ENCODE measurements at places on chromosomes 13 and 19. TPM values are rescaled to one million over a fixed set of nuclear protein-coding genes. Genes with fewer than 3 reads are reported as not detected.

Gene TECR
- 111 TPM for total RNA-seq

Gene B3GNT3
- total RNA-seq, result 0.94 TPM

Gene ZNF229
- 0.25 TPM for total RNA-seq

Gene ATXN8OS
- not detected for total RNA-seq

DNA sequence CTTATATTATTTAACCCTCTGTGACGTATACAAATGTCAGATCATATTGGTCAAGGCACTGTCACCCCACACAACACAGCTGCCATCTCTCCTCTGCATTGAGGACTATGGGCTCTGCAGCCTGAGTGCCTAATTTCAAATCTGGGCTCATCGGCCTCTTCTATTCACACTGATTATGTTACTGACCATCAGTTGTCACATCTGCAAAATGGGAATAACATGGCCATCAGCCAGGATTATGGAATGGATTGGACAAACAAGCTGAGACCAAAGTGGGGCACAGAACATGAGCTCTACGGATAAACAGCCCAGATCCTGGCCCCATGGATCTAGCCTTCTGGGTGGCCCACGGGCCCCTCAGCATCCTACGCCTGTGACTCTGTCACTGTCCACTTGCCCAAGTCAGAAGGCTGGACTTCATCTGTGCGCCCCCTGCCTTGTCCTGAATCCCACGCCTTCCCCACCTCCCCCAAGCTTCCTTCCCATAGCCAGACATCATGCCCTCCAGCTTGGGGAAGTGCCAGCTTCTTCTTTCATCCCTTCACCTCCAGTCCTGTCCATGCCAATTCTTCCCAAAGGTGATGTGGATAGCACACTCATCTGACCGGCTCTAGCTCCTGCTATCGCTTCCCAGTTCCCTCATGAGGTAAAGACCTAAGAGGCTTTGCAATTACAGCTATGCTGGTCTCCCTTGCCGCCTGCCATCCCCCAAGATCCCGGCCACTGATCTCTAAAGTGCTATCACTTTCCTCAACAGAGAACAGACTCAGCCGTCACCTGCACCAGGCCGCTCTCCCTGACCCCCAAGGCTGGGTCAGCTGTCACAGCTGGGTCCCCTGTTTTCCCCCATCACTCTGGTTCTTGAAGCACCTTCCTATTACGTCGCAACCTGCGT is 872 bp downstream of the FARSA start:
- H3K4me1 ChIP-seq, result peaks cover 25% of the 10 kb centered on the region
- peak overlapping the region; percentile 98 for H3K4me3 ChIP-seq
- H3K27ac ChIP-seq, result peak overlapping the region; percentile 95
- no peaks in the 10 kb centered on the region for H3K27me3 ChIP-seq
- DNase-seq, result no peak

DNA sequence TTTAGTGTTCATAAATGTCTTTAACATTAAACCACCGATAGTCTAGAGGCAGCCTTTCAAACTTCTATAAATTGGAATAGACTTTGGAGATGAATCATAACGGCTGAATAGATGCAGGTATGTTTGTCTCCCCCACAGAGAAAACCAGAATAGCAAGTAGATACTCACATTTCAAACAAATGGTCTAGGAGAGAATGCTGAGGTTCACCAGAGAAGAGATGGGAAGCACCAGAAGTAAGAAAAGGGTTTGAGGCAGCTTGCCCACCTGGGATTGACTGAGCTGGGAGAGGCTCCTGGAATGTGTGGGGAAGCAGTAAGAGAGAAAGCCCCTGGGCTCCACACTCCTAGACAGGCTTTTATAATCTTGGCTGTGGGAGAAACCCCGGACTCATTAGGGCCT is 6.4 kb downstream of the IGFL3 start:
- H3K27me3 ChIP-seq, result peaks cover 54% of the 10 kb centered on the region
- H3K27ac ChIP-seq, result no peak overlapping the region
- no peak overlapping the region for H3K4me3 ChIP-seq

DNA sequence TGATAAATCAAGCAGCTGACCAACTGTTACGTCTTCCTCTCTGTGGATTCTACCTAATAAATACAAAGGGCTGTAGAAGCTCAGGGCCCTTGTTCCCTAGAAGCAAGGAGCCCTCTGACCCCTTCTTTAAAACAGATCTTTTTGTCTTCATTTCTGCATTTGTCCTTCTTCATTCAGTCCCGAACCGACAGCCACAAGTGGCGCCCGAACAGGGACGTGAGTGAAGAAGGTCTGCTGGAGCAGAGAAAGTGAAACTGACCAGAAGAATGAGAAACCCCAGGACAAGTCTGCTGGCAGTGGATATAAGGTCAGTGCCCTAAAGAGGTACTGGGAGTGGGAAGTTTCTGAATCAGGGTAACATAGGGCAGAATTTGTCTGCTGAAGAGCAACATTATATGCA is 13.1 kb downstream of the ZNF773 start:
- H3K4me3 ChIP-seq, result no peak overlapping the region
- no peak for DNase-seq

DNA sequence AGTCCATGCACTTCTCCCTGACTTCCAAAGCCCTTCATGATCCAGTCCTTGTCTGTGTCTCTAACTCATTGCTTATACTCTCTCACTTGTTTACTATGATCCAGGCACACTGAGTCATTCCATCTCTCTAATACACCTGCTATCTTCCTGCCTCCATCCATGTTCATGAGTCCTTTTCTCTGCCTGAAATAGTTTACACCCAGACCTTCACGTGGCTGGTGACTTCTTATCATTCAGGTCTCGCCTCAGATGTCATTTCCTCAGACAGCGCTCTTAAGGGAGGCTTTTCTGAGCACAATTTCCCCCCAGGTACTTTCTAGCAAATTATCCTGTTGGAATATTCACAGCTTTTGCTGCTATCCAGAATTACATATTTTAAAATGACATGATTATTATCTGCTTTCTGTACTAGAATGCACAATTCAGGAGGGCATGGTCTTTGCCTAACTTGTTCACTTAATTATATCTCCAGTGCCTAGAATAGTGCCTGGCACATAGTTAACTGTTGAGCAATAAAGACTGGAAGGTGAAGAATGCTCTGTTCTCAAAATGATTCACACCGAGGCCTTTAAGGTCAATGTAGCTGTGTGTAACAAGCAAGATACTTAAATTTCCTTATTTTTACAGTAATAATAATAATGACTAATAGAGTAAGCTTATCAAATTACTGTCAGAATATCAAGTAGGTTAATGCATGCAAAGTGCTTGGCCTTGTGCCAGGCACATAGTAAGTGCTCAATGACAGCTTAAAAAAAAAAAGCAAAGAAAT is 183.7 kb upstream of the SPRY2 start:
- no peak overlapping the region for H3K27ac ChIP-seq
- H3K4me1 ChIP-seq, result no peaks in the 10 kb centered on the region
- no peaks in the 10 kb centered on the region for H3K27me3 ChIP-seq
- DNase-seq, result no peak
- no peaks in the 10 kb centered on the region for H3K36me3 ChIP-seq

DNA sequence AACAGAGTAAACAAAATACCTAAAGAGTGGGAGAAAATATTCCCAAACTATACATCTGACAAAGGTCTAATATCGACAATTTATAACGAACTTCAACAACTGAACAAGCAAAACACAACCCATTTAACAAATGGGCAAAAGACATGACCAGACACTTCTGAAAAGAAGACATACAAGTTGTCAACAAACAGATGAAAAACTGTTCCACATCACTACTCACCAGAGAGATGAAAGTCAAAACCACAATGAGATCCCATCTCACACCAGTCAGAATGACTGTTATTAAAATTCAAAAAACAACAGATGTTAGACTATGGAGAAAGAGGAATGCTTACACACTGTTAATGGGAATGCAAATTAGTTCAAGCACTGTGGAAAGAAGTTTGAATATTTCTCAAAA is 233.8 kb upstream of the EDNRB start:
- no peak overlapping the region for H3K27ac ChIP-seq
- H3K4me3 ChIP-seq, result no peak overlapping the region
- H3K4me1 ChIP-seq, result no peaks in the 10 kb centered on the region
- no peak for DNase-seq
- H3K36me3 ChIP-seq, result no peaks in the 10 kb centered on the region

DNA sequence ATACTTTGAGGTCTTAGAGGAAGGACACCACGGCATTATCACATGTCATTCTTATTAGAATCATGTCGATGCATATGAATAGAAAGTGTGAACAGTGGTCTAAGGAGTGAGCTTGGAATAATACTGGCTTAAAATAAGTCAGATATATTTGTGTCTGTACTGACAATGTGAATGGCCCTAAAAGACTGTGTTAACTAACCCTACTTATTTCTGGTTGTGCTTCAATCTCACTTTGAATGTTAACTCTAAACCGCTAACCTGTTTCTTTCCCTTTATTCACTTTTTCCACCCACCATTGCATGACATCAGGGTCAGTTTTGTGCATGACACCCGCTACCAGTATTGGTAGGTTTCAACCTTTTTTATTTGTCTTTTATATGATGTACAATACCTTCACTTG is 69.1 kb upstream of the RAP2A start:
- no peaks in the 10 kb centered on the region for H3K27me3 ChIP-seq
- DNase-seq, result no peak
- peaks cover 26% of the 10 kb centered on the region for H3K4me1 ChIP-seq
- H3K27ac ChIP-seq, result no peak overlapping the region
- H3K4me3 ChIP-seq, result no peak overlapping the region
- H3K36me3 ChIP-seq, result peaks cover 23% of the 10 kb centered on the region

Data from T-helper 17 cell (primary cell).